Foreskin fibroblast (primary cell): ENCODE measurements at places on chromosomes 11 and 22.

DNA sequence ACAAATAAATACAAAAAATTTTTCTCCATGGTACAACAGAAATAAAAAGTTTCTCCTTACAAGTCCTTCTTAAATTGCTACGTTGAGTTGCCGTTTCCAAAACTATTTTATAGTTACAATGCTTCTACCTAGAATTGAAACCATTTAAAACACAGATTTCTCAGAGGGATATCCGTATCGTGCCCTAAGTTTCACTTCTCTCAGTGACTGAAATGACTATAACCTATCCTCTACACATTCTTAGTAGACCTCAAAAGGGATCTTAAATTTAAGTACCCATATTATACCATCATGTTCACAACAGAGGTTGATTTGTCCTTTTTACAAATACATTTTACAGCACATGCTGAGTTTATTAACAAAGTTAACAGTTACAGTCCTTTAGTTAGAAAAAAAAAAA lies 44.1 kb downstream of the USP28 start:
- no peak for DNase-seq

- DNase-seq: no peak
Measured at GRCh38 chr22:50628543-50629134, 687 bp upstream of the ARSA start.

GRCh38 chr22:31218565-31219262 lies 6.6 kb downstream of the LIMK2 start:
- DNase-seq: no peak

DNA sequence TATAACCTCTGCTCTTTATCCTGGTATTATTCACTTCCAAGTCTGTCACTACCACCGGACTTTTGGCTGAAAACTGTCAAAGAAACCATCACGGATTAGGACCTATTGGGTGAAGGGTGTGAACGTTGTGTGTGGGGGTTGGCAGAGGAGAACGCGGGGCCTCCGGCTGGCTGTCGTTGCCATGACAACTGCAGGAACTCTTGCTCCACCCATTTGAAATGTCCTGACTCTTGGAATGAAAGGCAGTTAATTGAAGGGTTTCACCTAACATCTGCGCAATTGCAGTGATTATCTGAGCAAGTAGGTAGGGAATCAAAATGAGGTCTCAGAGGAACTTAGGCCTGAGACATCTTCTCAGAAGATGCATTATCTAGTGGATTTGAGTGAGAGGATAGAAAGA lies 60.9 kb upstream of the CLMP start:
- DNase-seq: no peak

- DNase-seq: no peak
Measured at GRCh38 chr11:10494636-10495463, 39.8 kb downstream of the AMPD3 start.

DNA sequence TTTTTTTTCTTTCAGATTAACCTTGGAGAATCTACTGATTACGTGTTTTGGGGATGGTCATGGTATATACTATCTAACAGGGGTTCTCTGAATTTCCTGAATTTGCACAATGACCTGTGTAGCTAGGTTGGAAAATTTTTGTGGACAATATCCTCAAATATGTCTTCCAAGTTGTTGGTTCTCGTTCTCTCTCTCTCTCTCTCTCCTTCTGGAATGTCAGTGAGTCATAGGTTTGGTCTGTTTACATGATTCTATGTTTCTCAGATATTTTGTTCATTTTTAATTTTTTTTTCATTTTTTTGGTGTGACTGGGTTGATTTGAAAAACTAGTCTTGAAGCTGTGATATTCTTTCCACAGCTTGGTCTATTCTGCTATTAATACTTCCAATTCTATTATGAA lies 604.0 kb upstream of the ANO3 start:
- DNase-seq: no peak

DNA sequence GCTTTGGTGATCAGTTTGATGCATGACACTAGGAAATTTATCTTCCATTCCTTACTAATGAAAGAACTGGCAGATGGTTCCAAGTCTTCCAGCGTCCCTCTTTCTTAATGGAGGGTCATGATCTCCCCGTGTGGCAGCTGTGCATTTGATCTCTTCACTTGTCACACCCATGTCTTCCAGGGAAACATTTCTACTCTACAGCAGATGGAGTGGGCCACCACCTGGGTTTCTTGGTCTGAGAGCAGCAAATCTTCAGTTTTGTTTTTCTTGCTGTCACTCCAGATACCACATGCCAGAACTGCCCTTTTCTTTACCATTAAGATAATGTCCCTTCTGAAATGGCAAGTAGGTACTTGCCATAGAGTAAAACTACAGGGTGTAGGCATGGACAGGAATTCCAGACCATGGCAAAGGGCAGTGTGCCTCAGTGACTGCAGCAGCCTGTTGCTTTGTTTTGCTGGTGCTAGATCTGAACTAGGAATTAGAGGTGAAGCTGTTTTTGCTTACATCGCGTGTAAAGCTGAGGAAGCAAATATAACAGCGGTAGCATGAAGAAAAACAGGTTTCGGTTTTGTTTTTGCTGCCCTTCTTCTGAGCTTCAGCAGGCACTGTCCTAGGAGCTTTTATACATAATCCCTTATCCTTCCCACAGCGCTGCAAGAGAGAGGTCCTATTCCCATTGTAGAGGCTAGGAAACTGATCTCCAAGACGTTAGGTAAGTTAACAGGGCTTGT lies 20.7 kb upstream of the C11orf96 start:
- no peak for DNase-seq

- DNase-seq: no peak
Measured at GRCh38 chr11:34909415-34909814, 6.8 kb downstream of the APIP start.

DNA sequence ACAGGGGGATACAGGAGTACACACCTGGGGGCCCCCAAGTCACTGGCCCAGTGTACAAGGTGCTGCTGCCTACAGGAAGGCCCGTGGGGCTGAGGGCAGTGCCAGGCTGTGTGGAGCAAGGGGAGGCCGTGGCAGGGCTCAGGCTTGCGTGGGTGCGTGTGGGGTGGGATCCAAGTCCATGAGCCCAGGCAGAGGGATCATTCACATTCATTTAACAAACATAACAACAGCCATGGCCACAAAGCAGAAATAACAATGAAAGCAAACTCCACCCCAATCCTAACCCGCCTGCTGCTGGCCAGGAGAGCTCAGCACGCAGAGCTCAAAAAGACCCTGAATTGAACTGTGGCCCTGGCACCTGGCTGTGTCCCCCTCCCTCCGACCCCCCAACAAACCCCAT lies 17.0 kb upstream of the SCGB1A1 start:
- no peak for DNase-seq

DNA sequence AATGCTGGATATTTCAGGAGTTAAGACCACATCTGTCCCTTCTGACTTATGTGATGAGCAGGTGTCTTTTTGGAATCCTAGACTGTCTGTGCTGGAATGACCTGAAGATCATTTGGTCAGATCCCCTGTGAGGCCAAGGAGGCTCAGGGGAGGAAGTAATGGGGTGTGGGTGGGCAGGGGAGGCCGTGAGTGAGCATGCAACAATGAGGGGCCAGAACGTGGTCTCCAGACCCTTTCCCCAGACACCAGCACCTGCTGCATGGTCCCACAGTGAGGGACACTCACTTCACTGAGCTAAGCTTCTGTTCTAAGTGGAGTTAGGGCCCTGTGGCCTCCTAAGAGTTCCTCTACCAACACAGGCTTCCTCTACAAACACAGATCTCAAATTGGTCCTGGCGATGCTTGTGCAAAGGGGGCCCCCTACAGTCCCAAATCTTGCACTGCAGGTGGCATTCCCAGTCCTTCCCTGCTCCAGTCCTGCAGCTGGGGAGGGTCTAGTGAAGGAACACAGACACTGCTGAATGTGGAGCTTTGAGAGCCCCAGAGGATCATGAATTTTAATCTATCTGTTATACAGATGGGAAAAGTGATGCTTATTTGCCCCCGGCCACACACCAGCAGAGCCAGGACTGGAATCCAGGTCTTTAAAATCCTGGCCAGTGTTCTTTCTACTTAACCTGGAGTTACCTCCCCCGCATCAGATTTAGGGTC lies 7.4 kb downstream of the USP2 start:
- DNase-seq: peak; percentile 61

DNA sequence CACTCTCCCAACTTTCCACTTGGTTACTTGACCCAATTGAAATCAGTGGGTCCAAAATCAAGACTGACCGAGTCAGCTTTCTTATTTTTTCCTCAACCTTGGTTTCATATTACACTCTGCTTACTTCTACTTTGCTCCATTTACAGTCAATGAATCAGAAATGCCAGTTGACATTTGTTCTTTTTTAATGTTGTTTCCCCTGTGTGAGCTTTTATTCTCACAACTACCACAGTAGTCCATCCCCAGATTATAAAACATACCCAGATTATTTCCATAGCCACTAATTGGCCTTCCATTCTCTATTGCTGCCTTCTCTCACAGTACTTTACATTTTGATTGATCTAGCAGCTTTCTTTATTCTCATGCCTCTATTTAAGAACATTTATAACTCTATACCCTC lies 50.0 kb downstream of the DNAJC24 start:
- peak; percentile 1 for DNase-seq

DNA sequence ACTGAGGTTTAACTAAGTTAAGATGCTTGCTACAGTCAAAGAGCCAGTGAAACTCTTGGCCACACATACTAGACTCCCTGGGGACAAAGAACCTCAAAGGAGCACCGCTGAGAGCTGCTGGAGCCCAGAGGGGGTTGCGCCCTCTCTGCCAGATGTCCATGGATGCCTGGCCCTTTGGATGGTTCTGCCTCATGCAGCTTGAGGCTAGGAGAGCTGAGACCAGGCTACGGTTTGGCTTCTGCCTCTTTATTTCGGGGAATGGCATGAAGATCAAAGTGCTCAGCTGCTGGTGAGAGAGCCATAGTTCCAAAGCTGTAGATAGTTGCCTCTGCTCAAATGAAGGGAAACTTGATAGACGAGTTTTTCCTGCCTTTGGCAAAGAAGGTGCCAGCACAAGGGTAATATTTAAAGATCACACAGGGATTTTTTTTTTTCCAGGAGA lies 43.0 kb downstream of the RASSF10 start:
- DNase-seq: no peak

- no peak for DNase-seq
Measured at GRCh38 chr22:50174382-50175190, 4.1 kb downstream of the PANX2 start.

DNA sequence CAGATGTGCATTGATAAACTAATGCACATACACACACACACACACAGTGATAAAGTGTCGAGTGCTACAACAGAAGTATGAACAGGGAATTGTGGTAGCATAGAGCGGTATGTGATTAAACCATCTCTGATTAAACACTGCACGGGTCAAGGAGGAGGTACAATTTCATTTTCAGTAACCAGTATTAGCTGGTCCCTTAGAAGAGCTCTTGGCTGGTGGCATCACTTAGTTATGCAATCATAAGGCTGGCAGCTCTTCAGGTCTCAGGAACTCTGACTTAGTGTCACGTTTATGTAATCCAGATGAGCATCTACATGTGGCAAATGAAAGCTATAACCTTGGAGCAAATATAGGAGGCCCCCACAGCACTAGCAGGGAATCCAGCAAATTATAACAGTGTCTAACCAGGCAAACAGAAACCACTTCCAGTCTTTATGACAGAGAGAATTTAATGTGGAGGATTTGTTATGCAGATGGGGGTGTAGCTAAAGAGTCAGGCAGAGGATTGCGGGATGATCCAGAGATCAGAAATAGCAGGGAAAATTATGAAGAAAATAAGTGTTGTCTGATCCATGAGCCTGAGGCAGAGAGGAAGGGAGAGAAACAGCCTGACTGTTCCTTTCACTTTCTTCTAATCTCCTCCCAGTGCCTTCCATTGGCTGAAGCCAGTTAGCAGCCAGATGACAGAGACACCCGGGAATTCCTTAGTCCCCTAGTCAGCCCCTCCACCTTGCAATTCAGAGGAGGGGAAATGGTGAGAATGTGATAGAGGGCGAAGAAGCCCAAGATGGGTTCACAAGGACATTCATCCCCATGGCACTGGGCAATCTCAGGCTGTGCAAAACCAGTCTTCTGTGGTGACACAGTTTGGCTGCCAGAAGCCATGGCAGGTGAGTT lies 533.1 kb upstream of the TENM4 start:
- no peak for DNase-seq

GRCh38 chr11:45918331-45918941 lies 759 bp upstream of the PEX16 start:
- DNase-seq: peak; percentile 92

DNA sequence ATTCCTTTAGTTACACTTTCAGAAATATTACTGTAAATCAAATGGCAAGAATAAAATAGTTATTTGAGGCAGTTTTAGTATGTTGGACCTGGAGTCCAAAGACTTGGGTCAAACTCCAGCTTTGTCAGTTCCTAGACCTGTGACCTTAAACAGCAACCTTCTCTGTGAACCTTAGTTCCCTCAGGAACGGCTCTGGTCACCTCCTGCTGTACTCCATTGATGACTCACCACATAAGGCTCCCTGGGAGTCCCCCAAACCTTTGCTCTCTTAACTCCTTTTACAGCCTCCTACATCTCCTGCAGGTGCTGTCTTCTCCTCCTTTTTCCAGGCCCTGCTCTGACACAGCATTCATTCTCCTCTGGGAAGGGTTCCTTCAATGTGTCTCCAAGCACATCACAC lies 29.1 kb downstream of the LIMK2 start:
- no peak for DNase-seq

GRCh38 chr11:112786886-112787530 lies 174.2 kb upstream of the NCAM1 start:
- DNase-seq: no peak

DNA sequence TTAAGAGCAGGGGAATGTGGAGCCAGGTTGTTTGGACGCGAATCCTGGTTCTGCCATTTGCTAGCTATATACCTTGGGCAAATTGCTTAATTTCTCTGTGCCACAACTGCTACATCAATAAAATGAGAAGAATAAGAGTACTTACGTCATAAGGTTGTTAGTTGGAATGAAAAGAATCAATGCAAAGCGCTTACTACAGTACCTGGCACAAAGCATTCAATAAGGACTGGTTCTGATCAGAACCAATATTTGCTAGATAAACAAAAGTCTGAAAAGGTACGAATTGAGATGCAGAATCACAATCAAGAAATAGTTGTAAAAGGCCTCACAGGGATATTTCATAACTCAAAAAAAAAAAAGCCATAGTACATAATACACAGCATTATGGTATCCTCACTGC lies 11.2 kb downstream of the AMBRA1 start:
- no peak for DNase-seq

GRCh38 chr22:39117585-39118191 lies 20.6 kb downstream of the APOBEC3H start:
- peak; percentile 27 for DNase-seq

DNA sequence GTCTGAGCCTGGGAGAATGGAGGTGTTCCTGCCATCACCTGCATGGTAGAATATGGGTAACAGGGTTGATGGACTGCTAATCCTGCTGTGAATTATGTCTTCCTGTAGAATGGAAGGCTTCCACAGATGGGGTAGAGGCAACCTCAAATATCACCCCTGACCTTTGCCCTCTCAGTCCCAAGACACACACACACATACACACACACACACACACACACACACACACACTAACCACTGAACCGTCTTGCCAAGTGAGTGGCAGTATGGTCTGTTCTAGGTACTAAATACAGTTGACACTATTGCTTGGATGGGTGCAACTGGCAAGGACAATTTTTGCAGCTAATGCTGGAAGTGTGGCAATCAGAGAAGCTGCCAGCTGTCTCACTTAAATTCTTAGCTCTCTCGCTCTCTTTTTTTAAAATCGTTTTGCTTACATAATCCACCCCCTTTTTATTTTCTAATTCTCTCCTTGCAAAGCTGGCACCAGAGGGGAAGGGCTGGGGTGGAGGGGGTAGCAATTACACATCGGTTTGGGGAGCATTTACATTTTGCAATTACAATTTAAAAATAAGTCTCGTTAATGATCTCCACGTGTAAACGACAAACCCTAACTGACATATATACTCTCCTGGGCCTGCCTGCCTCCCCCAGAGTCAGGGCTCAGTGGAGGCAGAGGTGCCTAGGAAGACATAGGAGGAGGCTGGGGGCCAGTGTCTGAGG lies 162.6 kb downstream of the FEZ1 start:
- DNase-seq: no peak

- no peak for DNase-seq
Measured at GRCh38 chr22:45696227-45696626, 24.6 kb downstream of the ATXN10 start.
